ENCODE measurements at places on chromosomes 3 and 15.

DNA sequence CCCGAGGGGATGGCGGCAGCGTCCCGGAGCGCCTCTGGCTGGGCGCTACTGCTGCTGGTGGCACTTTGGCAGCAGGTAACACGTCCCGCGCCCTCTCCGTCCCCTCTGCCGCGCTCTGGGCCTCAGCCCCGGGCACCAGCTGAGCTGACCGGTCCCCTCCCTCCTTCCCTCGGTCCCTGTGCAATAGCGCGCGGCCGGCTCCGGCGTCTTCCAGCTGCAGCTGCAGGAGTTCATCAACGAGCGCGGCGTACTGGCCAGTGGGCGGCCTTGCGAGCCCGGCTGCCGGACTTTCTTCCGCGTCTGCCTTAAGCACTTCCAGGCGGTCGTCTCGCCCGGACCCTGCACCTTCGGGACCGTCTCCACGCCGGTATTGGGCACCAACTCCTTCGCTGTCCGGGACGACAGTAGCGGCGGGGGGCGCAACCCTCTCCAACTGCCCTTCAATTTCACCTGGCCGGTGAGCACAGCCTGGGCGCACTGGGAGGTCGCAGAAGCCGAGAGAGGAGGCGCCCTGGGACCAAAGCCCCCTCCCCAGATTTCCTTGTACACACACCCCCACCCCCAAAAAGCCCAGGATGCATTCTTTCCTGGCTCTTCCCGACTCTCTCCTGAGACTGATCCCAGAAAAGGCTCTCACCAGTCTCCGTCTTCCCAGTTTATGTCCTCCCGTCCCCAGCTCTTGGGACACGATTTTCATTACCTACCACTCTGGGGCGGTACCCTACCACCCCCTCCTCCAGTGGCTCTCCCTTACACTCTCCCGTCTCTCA is 705 bp downstream of the DLL4 start:
- DNase-seq = no peak

- DNase-seq = no peak
Measured at GRCh38 chr3:101077361-101078011, 84.3 kb upstream of the ABI3BP start.

DNA sequence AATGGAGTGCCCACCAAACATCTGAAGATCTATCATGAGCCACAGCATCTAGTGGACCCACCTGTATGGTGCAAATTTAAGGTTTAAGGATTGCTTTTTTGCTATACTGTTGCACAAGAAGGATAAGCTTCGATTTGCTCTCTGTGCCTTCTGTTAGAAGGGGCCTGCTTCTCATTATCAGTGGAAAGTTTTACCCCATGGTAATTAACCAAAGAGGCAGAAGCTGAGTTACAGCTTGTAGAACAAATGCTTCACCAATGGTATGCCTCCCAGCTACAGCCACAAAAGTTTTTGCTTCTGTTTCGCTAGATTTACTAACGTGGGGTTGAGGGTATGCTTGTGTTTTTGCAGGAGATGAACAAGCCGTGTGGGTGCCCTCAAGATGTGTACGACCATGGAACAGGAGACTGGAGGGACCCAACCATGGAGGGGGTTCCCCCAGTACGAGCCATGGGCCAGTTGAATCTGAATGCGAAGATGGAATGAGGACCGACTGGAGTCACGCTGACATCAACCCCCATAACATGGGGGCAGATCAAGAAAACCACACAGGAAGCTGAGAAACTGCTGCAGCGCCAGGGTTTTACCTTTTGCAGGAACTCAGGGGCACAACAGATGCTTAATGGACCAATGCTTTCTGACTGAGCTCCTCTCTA is 43.5 kb downstream of the ACAD9 start:
- DNase-seq = no peak

DNA sequence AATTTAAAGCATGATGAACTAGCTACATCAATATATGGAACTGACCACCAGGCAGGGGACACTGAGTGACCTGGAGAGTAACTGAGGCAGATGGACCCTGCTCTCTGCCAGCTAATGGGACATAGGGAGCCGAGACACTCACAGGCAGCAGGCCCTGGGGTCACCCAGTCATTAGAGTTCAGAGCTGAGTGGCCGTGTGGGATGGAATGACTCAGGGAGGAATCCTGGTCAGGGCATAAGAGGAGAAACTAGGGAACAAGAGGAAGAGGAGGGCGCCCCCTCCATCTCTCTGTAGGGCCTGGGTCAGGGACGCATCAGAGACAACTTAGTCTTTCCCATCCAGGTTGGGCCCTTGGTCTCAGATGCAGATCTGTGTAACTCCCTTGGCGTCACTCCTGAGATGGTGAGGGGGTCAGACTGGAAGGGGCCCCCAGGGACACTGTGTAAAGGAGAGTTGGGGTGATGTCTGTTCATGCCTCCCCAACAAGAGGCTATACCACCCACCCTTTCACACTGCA is 39.8 kb downstream of the CCDC12 start:
- DNase-seq = no peak

- DNase-seq = no peak
Measured at GRCh38 chr3:172690936-172691335, 19.9 kb downstream of the NCEH1 start.
